M059J (cell line): ENCODE measurements at places on chromosomes 3 and 15. TPM values are rescaled to one million over a fixed set of nuclear protein-coding genes. Genes with fewer than 3 reads are reported as not detected.
A peak's percentile ranks its signal among the peaks of the same experiment; 100 is the strongest.

GRCh38 chr3:14789221-14789620 is 29.5 kb upstream of the FGD5 start:
- no peak for DNase-seq

DNA sequence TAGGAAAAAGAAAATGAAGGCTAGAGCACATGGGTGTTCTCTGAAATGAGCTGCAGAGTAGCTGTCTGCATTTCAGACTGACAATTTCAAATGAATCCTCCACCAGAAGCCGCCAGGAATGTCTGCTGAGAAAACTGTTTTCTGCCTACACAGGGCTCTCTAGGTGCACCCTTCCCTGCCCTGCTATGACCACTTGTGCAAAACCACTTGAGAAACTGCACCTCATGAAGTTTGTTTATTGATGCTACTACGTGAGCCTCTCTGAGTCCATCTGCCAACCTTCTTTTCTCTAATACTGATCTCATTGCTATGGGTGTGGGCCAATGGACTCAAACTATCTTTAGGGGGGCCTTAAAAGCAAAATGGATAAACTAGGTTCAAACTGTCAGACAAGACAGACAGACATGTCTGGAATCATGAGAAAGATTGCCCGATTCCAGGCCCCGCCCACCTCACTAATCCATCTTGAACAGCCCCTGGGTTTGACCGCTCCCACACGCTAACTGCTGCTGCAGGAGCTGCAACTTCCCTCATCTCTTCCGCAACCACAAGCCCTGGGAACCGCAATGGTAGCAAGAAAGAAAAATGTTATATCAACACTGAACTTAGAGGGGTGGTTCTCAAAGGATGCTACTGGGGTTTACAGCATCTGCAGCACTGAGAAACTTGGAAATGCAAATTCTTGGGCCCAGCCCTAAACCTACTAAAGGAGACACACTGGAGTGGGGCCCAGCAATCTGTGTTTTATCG is 9.0 kb upstream of the CD47 start:
- no peak for DNase-seq

GRCh38 chr3:184395320-184395660 is 15.4 kb downstream of the CHRD start:
- DNase-seq: no peak

- DNase-seq: peak; percentile 59
These were observed 17.8 kb downstream of the MYL3 start for GRCh38 chr3:46845397-46845859.

DNA sequence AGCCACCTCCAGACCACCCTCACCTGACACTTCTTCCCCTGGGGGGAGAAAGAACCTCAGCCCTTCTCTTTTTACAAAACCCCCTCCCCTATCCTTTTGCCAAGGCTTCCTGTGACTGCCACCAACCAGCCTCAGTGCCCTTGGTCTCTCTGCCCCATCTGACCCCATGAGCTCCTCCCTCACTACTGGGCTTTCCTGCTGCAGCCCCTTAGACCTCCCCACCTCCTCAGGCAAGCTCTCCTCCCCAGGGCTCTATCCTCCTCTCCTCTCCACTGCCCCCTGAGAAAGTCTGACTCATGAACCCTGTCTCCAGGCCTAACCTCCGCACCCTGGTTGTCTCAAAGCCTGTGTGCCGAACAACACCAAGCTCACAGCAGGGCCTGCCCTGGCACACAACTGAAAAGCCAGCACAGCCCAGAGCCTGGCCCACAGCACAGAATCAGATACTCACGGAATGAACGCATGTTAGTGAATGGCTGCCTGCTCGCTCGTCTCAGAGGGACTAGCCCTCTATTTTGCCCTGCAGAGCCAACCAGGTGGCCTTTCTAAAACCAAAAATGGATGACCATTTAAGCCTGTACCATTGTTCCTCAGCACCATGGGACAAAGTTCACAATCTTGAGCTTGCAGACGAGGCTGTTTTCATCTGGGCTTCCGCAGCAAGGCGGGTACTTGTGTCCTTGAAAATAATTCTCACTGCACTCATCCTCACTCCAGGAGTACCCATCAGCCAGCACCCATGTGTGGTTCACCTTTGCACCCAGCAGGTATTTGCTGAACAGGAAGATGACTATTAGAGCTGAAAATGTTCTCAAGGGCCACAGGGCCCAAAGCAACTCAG is 1.7 kb downstream of the CHDH start:
- DNase-seq: no peak

- DNase-seq: no peak
These were observed 56.6 kb upstream of the SPRED1 start for GRCh38 chr15:38196076-38196475.

- no peak for DNase-seq
These were observed 8.5 kb downstream of the RAB11A start for GRCh38 chr15:65877749-65878148.

- peak; percentile 60 for DNase-seq
These were observed 90.0 kb downstream of the APBA2 start for GRCh38 chr15:28975766-28976179.

DNA sequence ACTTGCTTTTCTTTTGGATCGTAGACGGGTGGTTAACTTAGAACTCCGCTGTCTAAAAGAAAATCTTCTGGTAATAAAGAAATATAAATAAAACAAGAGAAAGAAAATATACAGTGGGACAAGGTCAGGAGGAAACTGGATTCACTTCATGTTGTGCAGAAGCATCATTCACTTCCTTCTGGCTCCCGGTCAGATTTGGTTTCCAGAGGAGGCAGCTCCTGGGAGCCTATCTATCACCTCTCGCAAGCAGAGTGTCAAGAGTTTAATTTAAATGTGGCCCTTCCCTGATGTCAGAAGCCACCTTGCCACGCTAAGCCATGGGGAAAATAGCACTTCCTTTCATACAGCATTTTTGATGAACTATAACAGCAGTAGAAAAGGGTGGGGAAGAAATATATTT is 139.1 kb downstream of the NSMCE3 start:
- DNase-seq: no peak

DNA sequence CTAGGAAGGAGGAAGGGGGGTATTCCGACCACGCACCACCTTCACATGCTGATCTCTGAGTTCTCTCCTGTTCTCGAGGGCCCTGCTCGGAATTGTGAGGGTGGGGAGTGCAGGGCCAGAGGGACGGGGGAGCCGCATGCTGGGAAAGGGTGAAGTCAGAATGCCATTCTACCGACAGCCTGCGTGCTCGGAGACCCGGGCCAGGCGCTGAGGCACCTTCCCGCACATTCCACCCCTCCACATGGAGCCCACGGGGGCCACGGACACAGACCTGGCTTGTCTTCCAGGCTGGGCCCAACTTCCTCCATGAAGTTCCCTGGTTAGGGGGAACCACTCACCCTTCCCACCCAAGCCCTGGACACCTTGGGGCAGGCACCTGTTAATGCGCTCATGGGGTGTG is 28.7 kb upstream of the PIGZ start:
- DNase-seq: no peak

DNA sequence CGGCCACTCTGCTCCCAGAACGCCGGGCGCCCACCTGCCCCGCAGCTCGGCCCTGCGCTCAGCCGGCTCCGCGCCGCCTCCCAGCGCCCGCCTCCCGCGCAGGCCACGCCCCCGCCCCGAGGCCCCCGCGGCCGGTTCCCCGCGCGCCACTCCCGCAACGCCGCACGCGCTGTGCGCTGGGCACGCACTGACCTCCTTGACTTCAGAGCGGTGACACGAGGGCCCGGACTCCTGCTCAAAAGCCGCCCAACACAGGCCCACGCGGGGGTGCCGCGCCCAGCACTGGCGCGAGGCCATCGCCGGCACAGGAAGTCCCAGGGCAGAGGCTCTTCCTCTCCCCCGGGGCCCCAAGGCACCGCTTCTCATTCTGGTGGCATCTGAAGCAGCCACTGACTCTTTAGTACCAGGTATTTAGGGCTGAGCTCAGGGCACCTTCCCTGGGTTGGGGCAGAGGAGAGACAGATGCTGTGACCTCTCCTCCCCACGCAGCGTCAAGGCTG is 12.4 kb downstream of the TNK2 start:
- peak; percentile 79 for DNase-seq

GRCh38 chr3:27615555-27615954 is 106.6 kb downstream of the EOMES start:
- DNase-seq: no peak

DNA sequence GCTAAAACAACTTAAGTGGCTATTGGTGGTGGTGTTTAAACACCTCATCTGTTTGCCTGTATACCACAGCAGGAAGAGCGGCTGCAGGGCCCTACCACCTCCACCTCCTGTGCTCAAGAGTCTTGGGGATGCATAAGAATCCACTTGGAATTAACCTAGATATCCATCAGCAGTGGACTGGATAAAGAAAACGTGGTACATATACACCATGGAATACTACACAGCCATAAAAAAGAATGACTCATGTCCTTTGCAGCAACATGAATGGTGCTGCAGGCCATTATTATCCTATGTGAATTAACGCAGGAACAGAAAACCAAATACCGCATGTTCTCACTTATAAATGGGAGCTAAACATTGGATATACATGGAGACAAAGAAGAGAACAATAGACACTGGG is 76.8 kb downstream of the SETMAR start:
- no peak for DNase-seq

- DNase-seq: no peak
These were observed 359 bp downstream of the ARIH1 start for GRCh38 chr15:72474466-72474911.

GRCh38 chr3:158167737-158168557 is 58.1 kb downstream of the RSRC1 start:
- DNase-seq: peak; percentile 100

GRCh38 chr15:85000189-85000864 is 18.7 kb downstream of the PDE8A start:
- no peak for DNase-seq

IL17RC gene
- total RNA-seq: 26.4 and 29.5 TPM in 2 replicates

SPINK8 gene
- not detected in 2 replicates for total RNA-seq

REC114 gene
- not detected in 2 replicates for total RNA-seq

CAMK2N2 gene
- total RNA-seq: 1.1 TPM in 1 of 2 replicates, not detected in the other

KLHL40 gene
- not detected in 2 replicates for total RNA-seq

TLE3 gene
- 6.4 and 15.6 TPM in 2 replicates for total RNA-seq
